Activated T-cell treated with anti-CD3 and anti-CD28 coated beads for 48 hours (primary cell): ENCODE measurements at places on chromosomes 12 and 14.

DNA sequence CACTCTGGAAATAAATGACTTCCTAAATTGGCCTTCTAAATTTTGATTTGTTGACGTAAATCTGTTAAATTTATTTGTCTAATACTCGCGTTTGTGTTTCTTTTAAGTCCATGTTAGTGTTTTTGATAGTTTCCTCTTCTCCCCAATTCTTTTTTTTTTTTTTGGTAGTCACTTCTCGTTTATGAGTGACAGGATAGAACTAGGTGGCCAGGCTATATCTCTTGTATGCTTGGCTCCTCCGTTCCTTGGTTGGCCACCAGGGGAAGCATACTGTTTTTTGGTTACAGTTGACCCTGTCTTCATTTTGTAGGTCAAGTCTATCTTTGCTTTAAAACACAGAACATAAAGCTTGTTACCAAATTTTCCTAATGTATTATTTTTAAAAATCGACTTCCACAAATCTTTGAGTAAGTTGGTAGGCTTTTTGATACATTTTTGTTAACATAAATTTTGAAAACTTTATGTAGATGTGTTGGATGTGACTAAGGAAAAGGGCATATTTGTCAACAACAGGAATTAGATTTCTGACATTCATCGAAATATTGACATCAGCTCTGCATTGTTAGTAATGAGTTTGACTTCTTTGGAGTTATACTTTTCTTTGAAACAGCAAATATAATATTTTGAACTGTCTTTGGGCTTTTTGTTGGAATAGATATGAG is 2.2 kb downstream of the RCOR1 start:
- DNase-seq, result peak; percentile 53

GRCh38 chr12:107099917-107100316 is 6.6 kb upstream of the CRY1 start:
- no peak for DNase-seq

DNA sequence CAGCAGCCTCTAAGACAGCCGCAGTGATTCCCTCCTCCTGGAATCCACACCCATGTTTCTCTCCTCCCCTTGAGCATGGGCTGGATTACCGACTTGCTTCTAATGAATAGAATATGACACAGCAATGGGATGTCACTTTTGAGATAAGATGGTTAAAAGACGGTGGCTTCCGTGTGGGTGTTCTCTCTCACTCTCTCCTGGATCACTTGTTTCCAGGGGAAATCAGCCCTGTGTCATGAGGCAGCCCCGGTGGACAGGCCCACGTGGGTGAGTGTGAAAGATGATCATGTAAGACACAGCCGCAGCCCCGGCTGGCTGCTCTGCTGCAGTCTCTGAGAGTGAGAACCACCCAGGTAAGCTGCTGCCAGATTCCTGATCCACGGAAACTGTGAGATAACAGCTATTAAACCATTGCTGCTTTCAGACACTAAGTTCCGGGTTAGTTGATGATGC is 10.7 kb downstream of the MOAP1 start:
- no peak for DNase-seq

DNA sequence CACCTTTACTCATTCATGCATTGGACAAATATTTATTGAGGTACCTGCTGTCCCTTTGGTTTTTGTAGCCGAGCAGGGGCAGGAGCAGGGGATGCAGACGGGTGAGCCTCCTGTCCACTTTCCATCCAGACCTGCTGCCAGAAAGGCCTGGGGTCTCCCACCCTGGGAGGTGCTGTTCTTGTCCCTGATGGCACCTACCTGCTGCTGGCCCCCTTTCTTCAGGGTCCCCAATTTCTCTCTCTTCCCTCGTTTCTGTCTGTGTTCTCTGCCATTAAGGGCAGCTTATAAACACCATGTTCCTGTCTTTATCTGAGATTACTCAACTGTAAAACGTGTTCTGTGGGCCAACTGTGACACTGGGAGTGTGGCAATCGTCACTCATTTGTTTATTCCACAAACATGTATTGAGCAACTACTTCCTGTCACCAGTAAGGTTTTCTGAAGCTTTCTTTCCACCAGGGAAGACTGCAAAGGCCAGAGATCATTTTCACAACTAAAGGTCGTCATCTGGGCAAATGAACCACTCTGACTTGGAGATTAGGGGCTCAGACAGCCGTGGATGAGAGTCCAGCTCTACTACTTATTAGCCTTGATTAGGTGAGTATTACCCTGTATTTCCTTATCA is at the start of gene HAL:
Gene HAL, minus strand, starts transcription at position 311 of the 625 bp plus-strand sequence. CDS start 434 bp downstream, outside the sequence.
- no peak for DNase-seq

GRCh38 chr14:103685276-103686211 is 29.7 kb downstream of the XRCC3 start:
- DNase-seq, result no peak

GRCh38 chr12:54569995-54570528 is 18.4 kb downstream of the PPP1R1A start:
- no peak for DNase-seq

GRCh38 chr12:53498235-53498630 is 1.0 kb downstream of the MAP3K12 start:
- no peak for DNase-seq

DNA sequence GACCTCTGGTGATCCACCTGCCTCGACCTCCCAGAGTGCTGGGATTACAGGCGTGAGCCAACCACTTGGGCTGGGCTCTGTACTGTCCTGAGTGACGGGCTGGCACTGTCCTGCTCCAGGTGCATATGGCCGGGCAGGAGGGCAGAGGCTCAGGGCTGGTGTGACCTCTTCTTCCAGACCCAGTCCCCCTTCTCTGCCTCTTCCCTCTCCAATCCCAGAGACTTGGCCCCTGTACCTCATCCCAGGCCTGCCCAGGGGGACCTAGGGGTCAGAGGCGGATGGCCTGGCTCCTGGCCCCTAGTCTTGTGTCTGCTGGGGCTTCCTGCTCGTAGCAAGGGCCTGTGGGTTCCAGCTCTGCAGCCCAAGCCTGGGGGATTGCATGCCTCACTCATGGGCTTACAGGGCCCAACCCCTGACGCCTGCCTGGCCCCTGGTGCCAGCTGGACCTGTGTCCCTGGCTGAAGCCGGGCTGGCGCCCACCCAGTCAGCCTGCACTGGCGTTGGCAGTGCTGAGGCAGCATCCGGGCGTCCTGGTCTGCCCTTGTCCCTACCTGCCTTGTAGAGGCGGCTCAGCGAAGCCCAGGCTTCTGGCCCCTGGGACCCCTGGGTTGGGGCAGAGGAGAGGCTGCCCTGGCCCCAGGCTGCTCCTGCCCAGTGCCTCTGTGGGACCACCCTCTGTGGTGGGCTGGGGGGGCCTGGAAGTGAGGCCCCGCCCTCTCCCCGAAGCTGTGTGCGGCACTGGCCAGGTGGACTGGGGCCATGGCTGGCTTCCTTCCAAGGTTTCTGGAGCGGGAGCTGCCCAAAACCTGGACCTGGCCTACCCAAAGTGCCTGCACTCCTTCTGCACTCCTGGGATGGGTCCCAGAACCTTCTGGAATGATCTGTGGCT is 4.3 kb downstream of the TEDC1 start:
- DNase-seq, result no peak

- no peak for DNase-seq
Measured at GRCh38 chr12:116210131-116210530, 67.4 kb downstream of the MED13L start.

GRCh38 chr12:8045952-8046944 is 13.7 kb downstream of the FOXJ2 start:
- DNase-seq, result peak; percentile 72

DNA sequence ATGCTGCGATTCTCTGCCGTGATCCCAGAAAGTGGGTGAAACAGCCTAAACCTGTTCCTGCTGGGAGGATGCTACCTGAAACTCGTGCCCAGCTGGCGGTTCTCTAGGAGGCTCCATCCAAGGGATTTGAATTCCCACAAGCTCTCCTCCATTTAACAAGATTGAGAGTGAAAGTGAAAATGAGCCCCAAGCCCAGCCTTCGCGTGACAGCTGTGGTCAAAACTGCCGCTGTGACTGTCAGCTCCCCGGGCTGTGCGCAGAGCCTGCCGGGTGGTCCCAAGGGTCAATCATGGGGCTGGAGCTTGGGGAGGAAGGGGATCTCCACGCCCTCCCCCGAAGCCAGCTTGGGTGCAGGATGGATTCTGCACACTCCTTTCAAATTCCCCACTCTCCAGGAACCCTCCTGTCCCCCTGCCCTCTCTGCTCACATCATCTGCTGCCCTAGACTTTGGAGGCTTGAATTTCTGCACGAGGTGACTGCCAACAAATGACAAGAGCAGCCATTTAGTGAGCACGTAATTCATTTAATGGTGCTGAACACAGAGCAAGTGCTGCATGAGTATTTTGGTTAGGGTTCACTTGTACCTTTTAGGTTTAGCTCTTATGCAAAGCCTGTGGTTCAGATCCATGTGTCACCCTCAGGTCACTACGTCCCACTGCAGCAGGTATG is 5.3 kb downstream of the ASB2 start:
- DNase-seq, result peak; percentile 65

DNA sequence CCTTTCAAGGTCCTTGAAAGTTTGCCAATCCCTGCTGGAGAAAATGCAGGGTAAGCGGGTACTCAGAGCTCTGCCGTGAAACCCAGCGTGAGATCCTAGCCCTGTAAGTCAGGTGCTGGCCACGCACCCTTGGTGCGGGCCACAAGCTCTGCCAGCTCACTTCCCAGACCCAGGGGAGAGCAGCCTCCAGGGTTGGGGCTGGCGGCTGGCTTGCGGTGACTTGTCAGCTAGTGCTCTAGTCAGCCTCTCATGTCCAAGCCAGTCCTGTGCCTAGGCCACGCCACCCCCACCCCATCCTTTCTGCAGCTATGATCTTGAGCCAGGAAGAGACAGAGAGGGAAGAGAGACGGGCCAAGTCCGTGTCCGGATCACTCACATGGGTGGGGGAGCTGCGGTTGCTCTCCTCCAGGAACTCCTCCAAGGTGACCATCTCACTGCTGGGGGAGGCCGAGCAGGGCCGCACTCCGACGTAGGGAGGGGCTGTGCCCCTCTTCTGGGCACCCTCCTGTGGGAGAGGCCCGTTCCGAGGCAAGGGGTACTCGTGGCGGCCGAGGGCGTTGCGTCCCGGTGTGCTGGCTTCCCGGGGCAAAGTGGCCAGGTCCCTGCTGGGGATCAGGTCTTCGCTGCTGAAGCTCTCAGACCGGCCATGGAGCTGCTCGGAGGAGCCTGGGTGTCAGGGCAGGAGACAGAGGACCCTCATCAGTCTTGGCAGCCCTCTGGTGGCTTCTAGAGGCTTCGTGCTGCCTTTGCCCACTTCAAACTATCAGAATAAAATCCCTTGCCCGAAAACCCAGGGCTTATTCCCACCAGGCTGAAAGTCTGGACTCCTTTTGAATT is 33.3 kb upstream of the GPR68 start:
- DNase-seq, result no peak

DNA sequence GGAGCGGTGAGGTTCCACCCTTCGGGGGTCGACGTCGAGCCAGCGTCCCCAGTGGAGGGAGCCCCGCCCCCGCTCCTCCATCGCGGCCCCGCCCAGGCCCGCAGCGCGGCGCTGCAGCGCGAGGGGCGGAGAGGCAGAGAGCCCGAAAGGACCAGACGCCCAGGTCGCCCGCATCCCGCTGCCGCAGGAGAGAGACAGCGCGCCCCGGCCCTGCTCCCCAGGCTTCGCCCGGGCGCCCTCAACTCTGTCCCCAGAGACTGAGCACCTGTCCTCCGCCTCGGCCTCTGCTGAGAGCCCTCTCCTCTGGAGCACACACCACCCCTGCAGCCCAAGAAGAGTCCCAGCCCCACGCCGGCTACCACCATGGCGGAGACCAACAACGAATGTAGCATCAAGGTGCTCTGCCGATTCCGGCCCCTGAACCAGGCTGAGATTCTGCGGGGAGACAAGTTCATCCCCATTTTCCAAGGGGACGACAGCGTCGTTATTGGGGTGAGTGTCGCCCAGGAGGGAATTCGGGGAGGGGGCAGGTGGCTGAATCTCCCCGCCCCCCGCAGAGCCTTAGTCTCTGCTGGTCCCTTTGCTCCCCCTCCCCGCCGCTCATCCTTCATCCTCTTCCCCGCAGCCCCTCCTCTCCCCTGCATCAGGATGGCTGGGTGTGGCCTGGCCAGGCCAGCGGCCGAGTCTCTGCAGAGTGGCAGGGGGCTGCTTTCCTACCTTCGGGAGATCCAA is at the start of gene KIF5A:
Gene KIF5A, plus strand, starts transcription at position 136 of the 732 bp plus-strand sequence. Its CDS starts 228 bp downstream, at position 364.
- peak; percentile 64 for DNase-seq

DNA sequence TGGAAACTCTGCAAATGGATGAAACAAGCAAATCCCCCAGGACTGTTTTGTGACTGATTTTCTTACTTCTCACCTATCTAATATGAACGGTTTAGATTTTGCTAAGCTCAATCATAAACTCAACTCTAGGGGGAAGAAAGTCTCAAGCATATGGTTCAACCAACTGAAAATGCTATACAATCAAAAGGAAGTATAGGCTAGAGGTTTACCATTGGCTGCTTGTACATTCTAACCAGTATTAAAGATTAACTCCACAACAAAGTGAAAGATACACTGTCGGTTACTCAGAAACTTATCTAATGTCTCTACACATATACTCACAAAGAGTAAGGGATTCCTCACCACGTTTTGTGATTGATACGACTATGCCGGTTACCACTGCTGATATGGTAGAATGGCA is 281.8 kb upstream of the SOX5 start:
- no peak for DNase-seq

DNA sequence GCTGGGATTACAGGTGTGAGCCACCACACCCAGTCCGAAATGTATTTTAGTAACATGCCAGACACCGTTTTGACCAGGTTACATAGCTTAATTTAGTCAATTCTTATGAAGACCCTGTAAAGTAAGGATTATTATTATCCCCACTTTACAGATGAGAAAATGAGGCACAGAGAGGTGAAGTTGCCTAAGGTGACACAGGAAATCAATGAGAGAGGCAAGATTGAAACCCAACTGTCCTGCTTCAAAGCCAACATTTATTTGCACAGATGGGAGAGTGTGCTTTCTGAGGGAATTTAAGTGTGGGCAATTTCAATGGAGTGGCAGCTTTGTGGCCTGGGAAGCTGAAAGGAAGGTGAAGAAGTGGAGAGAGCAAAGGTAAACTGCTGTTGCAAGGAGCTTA is 19.1 kb upstream of the EPS8 start:
- DNase-seq, result no peak

- DNase-seq, result no peak
Measured at GRCh38 chr12:19971361-19972280, 396.7 kb upstream of the PDE3A start.

DNA sequence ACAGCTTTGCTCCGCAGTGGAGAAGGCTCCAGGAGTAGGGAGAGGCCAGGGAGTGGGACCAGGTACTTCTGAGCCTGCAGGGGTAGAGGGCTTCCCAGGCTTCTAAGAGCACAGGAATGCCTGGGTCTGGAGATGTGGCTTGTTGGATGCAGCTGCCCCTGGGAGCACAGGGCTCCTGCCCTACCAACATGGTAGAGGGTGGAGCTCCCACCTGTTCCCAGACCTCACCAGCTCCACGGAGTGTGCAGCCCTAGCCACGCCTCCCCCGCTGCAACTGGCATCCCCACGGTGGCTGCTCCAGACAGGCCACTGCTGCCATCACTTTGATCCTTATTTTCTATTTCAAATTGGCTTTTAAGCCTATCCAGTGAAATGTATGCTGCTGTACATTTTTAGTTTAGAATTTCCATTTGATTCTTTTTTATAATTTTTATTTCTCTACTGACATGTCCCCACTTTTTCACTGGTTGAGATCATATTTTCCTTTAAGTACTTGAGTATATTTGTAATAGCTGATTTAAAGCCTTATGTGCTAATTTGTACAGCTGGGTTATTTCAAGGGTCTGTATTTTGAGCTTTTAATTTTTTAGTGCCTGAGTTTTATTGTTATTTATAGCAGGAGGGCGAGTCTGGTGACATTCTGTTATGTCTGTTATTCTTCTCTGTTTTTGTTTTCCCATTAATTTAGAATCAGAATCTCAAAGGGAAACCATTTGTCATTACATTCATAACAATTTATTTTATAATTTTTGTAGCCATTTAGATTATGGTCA is 78.0 kb downstream of the DERA start:
- DNase-seq, result no peak

- no peak for DNase-seq
Measured at GRCh38 chr12:51409846-51410245, 14.8 kb upstream of the SLC4A8 start.
